GM23338 (cell line): ENCODE measurements at places on chromosomes 1 and 21. TPM values are rescaled to one million over a fixed set of nuclear protein-coding genes. Genes with fewer than 3 reads are reported as not detected.

- DNase-seq: no peak
Observed at GRCh38 chr1:94334764-94335163, 83.4 kb upstream of the ABCD3 start.

- DNase-seq: peak; percentile 18
Observed at GRCh38 chr21:36210779-36211659, 54.4 kb downstream of the DOP1B start.

- DNase-seq: no peak
Observed at GRCh38 chr1:168960595-168960994, 145.9 kb upstream of the ATP1B1 start.

DNA sequence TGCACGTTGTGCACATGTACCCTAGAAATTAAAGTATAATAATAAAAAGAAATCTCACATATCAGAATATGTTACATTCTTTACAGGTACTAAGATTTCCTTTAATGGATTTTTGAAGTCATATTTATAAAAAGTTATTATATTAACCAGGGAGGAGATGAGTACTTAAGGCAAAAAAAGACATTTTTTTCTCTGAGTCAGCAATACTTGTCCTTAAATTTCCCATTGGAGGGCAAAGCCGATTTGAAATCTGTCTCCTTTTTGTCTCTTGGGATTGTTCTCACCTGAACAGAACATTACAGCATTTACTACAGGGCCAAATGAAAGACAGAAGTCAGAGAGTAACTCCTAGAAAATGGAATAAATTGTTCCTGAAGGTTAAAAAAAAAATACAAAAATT lies 26.3 kb upstream of the SLC16A1 start:
- DNase-seq: no peak

DNA sequence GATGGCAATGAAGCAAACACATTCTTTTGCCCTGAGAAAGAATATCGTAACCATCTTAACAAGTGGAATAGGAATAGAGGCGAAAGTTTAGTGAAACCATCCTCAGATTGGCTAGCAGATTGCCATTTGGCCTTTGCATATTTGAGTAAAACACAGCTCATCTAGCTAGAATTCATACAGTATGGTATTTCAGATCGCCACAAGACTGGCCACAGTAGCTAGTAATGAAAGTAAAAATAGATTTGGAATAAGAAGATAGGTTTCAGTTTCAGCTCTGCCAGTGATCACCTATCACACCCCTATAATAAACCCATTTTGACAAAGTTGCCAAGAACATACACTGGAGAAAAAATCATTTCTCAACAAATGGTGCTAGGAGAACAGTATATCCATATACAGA lies 294.9 kb downstream of the LRRIQ3 start:
- no peak for DNase-seq

GRCh38 chr1:8712413-8713231 lies 104.8 kb downstream of the RERE start:
- DNase-seq: peak; percentile 82

- DNase-seq: no peak
Observed at GRCh38 chr21:25573409-25574206, 33.7 kb downstream of the MRPL39 start.

- DNase-seq: no peak
Observed at GRCh38 chr1:35881850-35882273, 1.1 kb upstream of the AGO1 start.

Gene RC3H1
- 21.6 and 24.5 TPM in 2 replicates for total RNA-seq

Gene PRKCZ
- total RNA-seq: 36.9 and 42.3 TPM in 2 replicates

Gene SDE2
- total RNA-seq: 25.6 and 26.9 TPM in 2 replicates

Gene AMY2B
- total RNA-seq: 1.3 and 1.5 TPM in 2 replicates
